ENCODE measurements at places on chromosomes 4 and X.
A peak's percentile ranks its signal among the peaks of the same experiment; 100 is the strongest.

- no peak for DNase-seq
Measured at GRCh38 chr4:174036576-174036975, 246.9 kb downstream of the FBXO8 start.

- DNase-seq = no peak
Measured at GRCh38 chrX:37599729-37600128, 28.3 kb downstream of the LANCL3 start.

- no peak for DNase-seq
Measured at GRCh38 chr4:154478128-154478527, 13.5 kb downstream of the DCHS2 start.

DNA sequence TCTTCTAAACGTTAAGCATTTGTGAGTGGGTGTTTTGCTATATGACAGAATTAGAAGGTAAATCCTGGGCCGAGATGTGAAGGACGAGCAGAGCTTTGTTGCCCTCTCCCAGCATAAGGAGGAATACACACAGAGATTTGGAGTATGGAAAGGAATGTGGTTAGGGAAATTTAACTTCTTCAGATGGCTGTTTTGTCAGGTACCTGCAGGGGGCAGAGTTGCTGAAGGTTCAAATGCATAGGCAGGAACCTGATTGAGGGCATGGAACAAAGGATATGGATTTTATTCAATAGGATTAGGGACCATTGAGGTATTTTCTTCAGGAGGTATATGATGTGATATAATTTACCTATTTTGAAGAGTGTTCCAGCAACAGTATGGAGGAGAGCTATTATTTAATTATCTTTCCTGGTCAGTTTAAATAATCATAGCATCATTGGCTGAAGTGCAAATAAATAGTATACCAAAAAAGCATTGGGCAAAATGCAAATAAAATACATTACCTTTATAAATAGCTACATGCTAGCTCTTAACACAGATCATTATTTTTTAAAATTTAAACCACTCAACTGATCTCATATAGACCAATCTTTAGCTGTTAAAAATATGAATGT, 143.6 kb downstream of the SLIT2 start:
- peak; percentile 10 for DNase-seq

- no peak for DNase-seq
Measured at GRCh38 chrX:116172976-116173375, 2.4 kb downstream of the AGTR2 start.

DNA sequence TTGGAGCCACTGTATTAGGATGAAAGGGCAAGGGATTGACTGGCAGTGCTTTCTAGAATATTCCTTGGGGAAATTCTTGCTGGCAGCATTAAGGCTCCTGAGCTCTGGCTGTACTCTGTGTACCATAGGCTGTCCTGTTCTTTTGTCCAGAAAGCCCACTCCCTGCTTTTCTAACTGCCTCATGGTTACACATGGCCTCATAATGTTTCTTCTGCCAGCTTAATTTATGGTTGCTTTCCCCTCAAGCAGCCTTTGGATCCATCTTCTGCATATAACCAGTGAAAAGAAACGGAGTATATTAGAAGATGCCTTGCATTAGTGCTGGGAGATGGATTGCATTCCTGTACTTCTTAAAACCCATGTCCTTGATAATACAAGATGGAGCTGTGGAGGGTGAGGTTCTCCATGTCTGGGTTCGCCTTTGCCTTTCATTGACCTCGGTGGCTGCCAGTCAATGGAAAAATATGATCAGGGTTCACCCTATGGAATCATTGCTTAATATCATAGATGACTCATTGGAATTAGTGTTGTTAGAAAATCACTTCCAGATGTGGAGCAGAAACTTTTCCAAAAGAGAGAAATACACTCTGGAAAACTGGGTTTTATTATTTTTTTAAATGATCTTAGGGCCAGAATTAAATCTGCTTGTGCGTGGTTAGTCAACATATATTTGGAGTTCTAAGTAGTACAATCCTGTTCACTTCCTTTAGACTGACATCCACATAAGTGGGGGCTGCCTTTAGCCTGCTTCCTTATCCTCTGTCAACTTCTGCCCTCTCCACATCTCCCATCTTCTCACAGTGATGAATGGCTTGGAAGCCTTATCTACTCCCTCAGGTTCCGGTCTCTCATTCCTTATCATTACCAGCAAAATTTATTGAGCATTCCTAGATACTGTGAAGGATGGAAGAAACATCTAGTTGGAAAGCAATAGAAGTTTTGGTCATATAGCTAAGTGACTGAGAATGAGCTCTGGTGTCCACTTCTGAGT, 24.9 kb downstream of the DOCK11 start:
- DNase-seq = no peak

DNA sequence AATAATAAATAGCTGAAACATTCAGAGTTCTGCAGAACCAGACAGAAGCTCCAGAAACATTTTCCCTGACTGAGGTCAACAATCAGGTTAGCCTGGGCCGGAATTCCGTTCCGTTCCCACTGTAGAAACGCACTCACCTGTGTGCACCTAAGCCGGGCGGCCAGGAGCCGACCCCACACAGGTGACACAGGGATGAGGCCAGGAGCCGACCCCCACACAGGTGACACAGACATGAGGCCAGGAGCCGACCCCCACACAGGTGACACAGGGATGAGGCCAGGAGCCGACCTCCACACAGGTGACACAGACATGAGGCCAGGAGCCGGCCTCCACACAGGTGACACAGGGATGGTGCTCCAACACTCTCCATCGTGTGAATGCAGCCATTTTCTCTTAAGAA, 21.9 kb downstream of the FAT1 start:
- DNase-seq = no peak

DNA sequence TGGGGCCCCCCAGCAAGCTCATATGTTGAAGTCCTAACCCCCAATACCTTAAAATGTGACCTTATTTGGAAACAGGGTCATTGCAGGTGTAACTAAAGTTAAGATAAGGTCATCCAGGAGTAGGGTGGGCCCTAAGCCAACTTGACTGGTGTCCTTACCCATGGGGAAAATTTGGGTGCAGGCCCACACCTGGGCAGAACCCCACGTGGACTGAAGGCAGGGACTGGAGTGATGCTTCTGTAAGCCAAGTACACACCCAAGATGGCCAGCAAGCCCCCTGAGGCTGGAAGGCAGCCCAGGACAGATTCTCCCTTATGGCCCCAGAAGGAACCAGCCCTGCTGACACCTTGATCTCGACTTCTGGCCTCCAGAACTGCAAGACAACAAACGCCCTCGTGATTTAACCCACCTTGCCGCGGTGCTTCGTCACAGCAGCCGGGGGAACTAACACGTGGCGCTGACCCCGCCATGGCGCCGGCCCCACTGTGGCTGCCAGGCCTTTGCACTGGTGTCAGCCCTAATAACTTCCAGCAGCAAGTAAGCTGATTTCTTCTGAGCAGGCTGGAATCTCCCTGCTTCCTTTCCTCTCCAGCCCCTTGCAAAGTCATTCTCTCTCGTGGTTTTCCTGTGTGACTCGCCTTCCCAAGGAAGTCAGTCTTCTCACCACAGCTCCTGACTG, 23.2 kb upstream of the MXD4 start:
- no peak for DNase-seq

- DNase-seq = no peak
Measured at GRCh38 chr4:182394181-182394580, 151.0 kb downstream of the TENM3 start.

DNA sequence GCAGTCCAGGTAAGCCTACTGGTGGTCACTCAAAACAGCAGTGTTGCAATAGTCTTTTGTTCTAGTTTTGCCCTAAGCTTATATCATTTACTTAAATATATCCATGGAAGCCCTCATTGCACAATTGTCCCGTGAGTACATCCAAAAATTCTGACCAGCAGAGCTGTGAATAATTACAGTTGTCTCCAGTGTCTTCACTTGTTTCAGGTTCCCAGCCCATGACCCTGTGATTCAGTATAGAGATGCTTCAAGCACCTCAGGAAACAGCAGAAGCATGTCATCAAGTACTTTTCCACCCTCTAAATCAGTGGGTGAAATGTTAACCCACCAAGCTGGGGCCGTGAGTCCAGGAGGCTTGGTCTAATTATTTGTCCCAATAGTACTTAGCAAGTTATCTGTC, 214.9 kb upstream of the RPS6KA3 start:
- DNase-seq = no peak

GRCh38 chr4:635851-636627, 10.7 kb downstream of the PDE6B start:
- no peak for DNase-seq

DNA sequence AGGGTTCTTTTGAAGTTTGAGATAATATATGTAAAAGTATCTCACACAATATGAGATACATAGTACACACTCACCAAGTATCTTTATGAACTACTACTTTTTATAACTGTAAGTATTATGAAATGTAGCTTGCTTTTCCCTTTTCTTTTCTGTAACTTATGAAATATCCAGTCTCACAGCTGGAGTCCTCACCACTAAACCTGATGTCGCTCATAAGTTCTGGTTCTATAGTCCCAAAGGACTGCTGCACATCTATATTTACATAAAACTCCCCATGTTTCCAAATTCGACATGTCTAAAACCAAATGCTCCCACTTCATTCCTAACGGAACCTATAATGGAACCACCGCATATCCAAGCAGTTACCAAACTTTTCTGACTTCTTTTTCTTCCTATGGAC, 186.5 kb upstream of the SLC7A11 start:
- no peak for DNase-seq

DNA sequence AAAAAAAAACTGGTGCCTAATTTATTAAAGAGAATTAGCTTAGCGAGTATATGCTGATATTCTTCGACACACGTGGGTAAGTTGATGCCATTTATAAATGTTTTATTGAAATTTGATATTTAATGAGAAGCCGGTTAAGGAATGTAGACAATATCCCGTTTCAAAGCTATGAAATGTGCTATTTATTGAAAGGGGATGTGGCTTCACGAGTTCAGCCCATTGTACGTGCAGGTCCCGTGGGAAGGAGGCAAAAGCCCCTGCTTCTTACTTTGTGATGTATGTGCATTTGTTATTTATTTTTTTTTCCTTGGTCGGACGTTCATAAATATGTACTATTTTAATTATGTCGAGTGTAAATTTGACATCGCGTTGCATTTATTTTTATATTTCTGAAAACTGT, 20.2 kb downstream of the SHOX start:
- DNase-seq = no peak

DNA sequence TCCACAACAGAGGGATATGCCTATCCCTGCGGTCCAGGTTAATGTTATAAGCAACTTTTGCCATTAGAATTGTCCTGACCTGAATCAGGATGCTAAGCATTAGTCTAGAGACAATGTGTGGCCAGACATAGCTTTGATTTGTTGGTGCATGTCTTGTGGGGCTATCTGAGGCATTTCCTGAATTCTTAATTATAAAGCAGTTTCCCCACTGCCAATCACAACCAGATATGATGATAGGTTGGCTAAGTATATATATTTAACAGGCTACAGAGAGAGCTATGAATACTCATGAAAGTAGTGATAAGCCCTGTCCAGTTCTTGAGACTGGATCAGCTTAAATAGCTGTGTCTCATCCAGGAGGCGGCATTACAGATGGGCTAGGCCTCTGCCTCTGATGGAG, 37.8 kb upstream of the ZNF81 start:
- no peak for DNase-seq

GRCh38 chrX:52983321-52984000, 25.1 kb upstream of the FAM156A start:
- DNase-seq = no peak
